ENCODE measurements at places on chromosomes 5 and 9. TPM values are rescaled to one million over a fixed set of nuclear protein-coding genes. Genes with fewer than 3 reads are reported as not detected.

The OTULINL gene
- 0.42 TPM for total RNA-seq

DNA sequence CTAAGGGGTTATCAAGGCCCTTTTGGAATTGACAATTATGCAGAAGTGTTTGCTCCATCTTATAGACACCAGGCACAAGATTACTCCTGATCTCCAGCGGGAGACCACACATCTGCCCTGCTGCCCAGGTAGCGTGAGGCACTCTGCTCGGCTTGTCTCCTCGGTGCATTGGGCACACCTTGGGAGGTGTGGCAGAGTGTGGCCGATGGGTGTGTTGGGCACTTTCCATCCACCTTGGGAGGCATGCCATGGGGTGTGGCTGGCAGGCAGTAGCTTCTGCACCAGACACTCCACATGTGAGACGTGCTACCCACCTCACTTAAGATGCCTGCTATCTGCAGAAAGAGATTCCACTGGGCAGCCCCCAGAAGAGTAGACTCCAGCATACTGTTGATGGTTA is 54.1 kb downstream of the GADD45G start:
- H3K4me3 ChIP-seq: no peak overlapping the region
- H3K36me3 ChIP-seq: no peaks in the 10 kb centered on the region
- no peak for DNase-seq
- peaks cover 9% of the 10 kb centered on the region for H3K4me1 ChIP-seq

The FOXD4L5 gene
- total RNA-seq: 0.42 TPM

- H3K4me3 ChIP-seq: no peak overlapping the region
- H3K4me1 ChIP-seq: no peaks in the 10 kb centered on the region
- H3K27ac ChIP-seq: no peak overlapping the region
- peaks cover 3% of the 10 kb centered on the region for H3K36me3 ChIP-seq
- no peaks in the 10 kb centered on the region for H3K27me3 ChIP-seq
- no peak for DNase-seq
Measured at GRCh38 chr5:75387806-75388205, 50.8 kb downstream of the HMGCR start.

The SLF1 gene
- 8.5 TPM for total RNA-seq

DNA sequence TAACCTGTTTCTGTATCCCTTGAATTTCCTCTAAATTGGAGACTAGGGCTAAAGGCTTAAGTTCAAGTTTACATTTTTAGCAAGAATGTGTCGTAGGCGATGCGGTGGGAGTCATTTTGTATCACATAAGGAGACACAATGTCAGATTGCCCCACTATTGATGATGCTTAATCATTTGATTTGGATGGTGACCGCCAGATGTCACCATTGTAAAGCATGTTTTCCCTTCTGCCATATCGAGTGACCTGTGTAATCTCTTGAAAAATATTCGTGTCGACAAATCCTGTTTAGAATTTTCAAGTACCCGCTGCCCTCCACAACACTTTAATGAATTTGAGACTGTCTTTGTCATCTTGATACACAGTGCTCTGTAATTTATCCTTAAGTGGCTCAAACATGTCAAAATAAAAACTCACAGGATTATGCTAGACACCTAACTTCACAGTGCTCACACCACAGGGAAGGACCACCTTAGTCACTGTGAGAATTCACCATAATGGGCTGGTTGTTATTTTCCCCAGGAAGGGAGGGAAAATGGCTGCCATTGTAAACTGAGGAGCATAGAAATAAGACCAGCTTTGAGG is 34.5 kb upstream of the SLC46A2 start:
- DNase-seq: peak; percentile 33
- no peaks in the 10 kb centered on the region for H3K4me1 ChIP-seq

DNA sequence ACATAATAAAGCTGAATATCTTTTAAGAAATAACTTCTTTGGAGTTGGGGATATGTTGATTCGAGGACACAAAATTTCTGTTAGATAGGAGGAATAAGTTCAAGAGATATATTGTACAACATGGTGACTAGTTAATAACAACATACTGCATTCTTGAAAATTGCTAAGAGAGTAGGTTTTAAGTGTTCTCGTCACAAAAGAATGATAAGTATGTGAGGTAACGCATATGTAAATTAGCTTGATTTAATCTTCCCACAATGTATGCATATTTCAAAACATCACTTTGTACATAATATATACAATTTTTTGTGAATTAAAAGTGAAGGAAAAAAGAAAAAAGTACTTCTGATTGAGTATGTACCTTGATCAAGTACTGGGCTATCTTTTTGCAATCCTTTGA is 428.0 kb upstream of the TRPC7 start:
- H3K36me3 ChIP-seq: no peaks in the 10 kb centered on the region
- no peak overlapping the region for H3K4me3 ChIP-seq
- H3K27me3 ChIP-seq: peaks cover 2% of the 10 kb centered on the region
- DNase-seq: no peak
- H3K4me1 ChIP-seq: no peaks in the 10 kb centered on the region
- no peak overlapping the region for H3K27ac ChIP-seq

The MYOZ3 gene
- total RNA-seq: 1.2 TPM

The ENHO gene
- total RNA-seq: not detected

GRCh38 chr5:130536691-130537090 is 628.4 kb downstream of the HINT1 start:
- no peak for DNase-seq
- H3K27ac ChIP-seq: no peak overlapping the region
- no peaks in the 10 kb centered on the region for H3K36me3 ChIP-seq
- no peak overlapping the region for H3K4me3 ChIP-seq
- H3K4me1 ChIP-seq: no peaks in the 10 kb centered on the region
- H3K27me3 ChIP-seq: no peaks in the 10 kb centered on the region

The IL3 gene
- total RNA-seq: not detected

The FOXD4L4 gene
- 0.15 TPM for total RNA-seq

The ZNF883 gene
- not detected for total RNA-seq

- no peak overlapping the region for H3K4me3 ChIP-seq
- no peaks in the 10 kb centered on the region for H3K36me3 ChIP-seq
- DNase-seq: no peak
- H3K4me1 ChIP-seq: no peaks in the 10 kb centered on the region
- peaks cover 15% of the 10 kb centered on the region for H3K27me3 ChIP-seq
Measured at GRCh38 chr5:1003296-1003937, 5.2 kb upstream of the NKD2 start.

- H3K27ac ChIP-seq: no peak overlapping the region
- H3K4me3 ChIP-seq: no peak overlapping the region
- H3K27me3 ChIP-seq: no peaks in the 10 kb centered on the region
- no peaks in the 10 kb centered on the region for H3K36me3 ChIP-seq
- peaks cover 10% of the 10 kb centered on the region for H3K4me1 ChIP-seq
Measured at GRCh38 chr9:120734607-120735410, 20.5 kb upstream of the MEGF9 start.

GRCh38 chr9:70998962-70999361 is 122.5 kb downstream of the TRPM3 start:
- no peak overlapping the region for H3K27ac ChIP-seq
- no peaks in the 10 kb centered on the region for H3K27me3 ChIP-seq
- H3K36me3 ChIP-seq: no peaks in the 10 kb centered on the region
- no peak for DNase-seq
- no peaks in the 10 kb centered on the region for H3K4me1 ChIP-seq
- no peak overlapping the region for H3K4me3 ChIP-seq

DNA sequence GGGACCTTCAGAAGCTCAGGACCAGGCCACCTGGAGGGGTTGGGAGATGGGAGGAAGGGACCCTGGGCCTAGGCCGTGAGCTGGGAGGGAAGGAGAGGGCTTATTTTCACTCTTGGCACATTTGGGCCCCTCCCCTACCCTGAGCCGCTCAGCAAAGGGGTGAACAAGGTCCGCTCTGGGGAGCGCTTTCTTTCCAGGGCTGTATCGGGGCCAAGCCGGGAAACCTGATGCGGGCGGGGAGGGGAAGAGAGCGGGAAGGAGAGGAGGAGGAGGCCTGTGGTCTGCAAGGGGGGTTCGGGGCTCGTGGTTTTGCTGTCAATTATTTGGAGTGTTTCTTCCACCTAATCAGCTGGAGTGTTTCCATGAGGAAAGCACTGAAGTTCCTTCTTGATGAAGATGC is 62.7 kb upstream of the RXRA start:
- no peak overlapping the region for H3K4me3 ChIP-seq
- peaks cover 2% of the 10 kb centered on the region for H3K27me3 ChIP-seq
- no peaks in the 10 kb centered on the region for H3K36me3 ChIP-seq
- no peak for DNase-seq
- no peak overlapping the region for H3K27ac ChIP-seq
